ENCODE measurements at places on chromosomes 4 and X. TPM values are rescaled to one million over a fixed set of nuclear protein-coding genes. Genes with fewer than 3 reads are reported as not detected.

GPAT3 gene
- 8.3 TPM for total RNA-seq

- no peak for DNase-seq
These were observed 108.2 kb upstream of the ACSL4 start for GRCh38 chrX:109841257-109841656.

DNA sequence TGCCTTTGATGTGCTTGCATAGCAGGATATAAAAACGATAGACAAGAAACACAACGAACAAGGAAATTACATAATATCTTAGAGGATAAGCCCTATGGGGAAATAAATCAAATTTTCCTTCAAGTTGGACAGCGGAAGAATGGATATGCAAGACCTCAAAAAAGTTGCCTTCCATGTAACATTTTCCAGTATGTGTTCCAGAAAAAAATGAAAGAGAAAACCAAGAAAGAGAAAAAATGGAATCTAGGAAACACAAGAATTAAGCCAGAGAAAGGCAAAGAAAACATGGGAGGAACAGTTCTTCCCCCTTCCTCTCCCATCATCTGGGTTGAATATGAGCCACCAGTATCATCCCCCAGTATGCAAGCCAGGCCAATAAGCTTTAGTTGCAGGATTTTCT lies 34.6 kb upstream of the MID1 start:
- no peak for DNase-seq

DNA sequence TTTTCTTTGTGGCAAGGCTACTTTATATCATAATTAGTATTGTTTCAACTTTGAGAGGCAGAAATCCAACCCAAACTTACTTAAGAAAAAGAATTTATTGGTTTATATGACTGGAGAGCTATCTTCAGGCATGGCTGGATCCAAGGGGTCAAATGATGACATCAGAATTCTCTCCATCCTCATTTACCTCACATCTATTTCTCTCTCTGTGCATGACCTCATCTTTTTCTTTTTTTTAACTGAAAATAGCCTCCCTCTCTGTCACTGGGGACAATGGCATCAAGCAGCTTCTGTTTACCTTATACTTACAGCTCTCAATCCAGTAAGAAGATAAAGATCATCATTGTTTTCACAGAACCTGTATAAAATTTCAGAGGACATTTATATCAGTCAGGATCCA lies 12.0 kb upstream of the EXOC1L start:
- no peak for DNase-seq

SMIM31 gene
- 0.25 TPM for total RNA-seq
